ENCODE measurements at places on chromosomes 4 and X.
A peak's percentile ranks its signal among the peaks of the same experiment; 100 is the strongest.

DNA sequence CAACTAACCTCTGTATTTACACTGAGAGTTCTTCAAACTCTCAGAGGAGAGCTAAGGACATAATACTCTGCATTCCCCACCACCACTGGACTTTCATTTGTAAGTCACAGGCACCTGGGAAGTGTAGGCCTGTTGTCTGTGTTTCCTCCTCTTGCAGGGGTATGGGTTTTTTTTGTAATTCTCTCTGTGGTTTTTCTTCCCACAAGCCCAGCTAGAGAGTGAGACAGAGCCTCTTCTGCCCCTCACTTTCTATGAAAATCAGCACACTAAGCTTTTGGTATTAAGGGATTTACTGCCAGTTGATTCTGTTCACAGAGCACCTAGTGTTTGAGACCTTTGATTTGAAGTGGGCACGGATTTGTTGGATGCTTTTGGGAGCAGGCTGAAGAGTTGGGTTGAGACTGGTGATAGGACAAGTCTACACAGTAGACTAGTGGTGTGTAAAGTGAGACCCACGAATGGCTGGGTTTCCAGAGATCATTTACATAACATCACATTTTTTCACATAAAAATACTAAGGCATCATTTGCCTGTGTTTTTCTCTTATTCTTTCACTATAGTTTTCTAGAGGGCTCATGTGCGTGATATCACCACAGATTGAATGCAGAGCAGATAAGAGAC, 28.9 kb upstream of the WDR17 start:
- no peak for DNase-seq

DNA sequence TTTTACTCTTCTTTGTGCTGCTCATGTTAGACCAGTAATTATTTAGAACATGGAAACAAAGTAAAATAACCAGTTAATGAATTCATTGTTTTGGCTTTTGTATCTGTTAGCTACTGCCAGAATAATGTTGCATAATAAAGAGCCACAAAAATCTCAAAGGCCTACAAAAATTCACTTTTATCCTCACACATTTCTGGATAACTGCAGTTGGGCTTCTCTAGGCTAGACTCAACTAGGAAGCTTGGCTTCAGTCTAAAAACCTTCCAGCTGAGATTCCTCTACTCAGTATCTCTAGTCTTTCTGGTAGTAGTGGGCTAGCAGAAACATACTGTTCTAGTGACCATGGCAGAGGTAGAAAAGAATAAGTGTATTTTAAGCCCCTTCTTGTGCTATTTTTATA, 73.0 kb downstream of the FAT4 start:
- no peak for DNase-seq

- DNase-seq: no peak
These were observed 96.5 kb upstream of the BEND4 start for GRCh38 chr4:42248972-42249371.

DNA sequence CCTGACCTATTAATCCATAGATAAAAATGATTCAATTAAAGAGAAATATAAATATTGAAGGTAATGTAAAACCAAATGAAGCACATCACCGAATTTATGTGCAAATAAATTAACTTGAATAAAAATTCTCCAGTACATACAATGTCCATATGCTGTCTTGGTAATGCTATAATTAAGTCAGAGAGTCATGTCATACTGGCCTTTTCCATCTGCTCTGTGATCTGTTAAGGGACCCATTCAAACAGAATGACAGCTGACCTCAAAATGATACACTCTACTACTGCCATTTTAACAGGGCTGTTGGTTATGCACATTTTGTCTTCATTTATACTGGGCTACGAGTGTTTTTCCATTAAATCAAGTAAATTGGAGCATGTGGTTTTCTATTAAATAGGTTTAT, 99.3 kb downstream of the TEX13A start:
- DNase-seq: no peak

GRCh38 chr4:7741946-7742806, 197.5 kb downstream of the AFAP1 start:
- DNase-seq: no peak

- peak; percentile 28 for DNase-seq
These were observed at the start of gene CXCL11 for GRCh38 chr4:76035799-76036380. Gene CXCL11, minus strand, starts transcription at chr4:76036070. Its CDS starts 83 bp downstream, at chr4:76035987.

GRCh38 chrX:41118156-41118555, 32.9 kb downstream of the USP9X start:
- DNase-seq: no peak

- no peak for DNase-seq
These were observed 127.1 kb downstream of the PJA1 start for GRCh38 chrX:69038188-69038587.

Data from renal cortical epithelial cell (primary cell).